ENCODE measurements at places on chromosomes 3 and 15. TPM values are rescaled to one million over a fixed set of nuclear protein-coding genes. Genes with fewer than 3 reads are reported as not detected.
A peak's percentile ranks its signal among the peaks of the same experiment; 100 is the strongest.

DNA sequence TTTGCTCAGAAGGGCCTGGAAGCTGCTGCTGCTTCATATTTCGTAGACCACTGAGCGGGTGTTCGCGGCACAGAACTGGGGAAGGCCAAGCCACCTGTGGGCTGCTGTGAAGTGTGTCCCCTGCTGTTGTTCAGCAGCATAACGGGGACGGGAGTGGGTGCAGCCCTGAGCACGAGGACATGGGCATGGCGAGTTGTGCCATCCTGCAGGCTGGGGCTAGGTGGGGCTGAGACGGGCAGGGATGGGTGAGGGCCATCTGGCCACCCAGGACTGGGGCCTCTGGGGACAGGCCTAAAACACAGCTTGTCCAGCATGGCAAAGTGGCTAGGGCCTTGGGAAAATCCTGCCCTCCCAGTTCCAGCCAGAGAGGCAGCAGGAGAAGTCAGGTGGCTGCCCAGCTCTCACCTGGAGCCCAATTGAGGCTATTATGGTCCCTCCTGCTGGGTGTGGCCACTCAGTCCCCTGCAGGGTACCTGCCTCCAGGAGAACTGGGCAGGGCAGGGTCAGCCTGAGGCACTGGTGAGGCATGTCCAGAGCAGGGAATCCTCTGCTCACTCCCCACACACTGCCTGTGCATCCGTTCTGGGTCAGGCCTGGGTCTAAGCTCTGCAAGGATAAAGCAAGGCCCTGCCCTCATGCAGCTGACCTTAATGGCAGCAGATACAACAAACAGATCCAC, 29.5 kb downstream of the CFAP100 start:
- no peaks in the 10 kb centered on the region for H3K36me3 ChIP-seq
- H3K4me1 ChIP-seq = no peaks in the 10 kb centered on the region
- no peak overlapping the region for H3K27ac ChIP-seq
- no peak for DNase-seq

- peaks cover 2% of the 10 kb centered on the region for H3K4me1 ChIP-seq
- H3K27ac ChIP-seq = no peak overlapping the region
- H3K27me3 ChIP-seq = no peaks in the 10 kb centered on the region
- H3K36me3 ChIP-seq = no peaks in the 10 kb centered on the region
Measured at GRCh38 chr3:38095669-38096483, 41.1 kb downstream of the ACAA1 start.

GRCh38 chr15:29968099-29968894, 114.5 kb upstream of the GOLGA8J start:
- peaks cover 26% of the 10 kb centered on the region for H3K27me3 ChIP-seq
- H3K4me1 ChIP-seq = no peaks in the 10 kb centered on the region
- peak; percentile 82 for DNase-seq
- H3K4me3 ChIP-seq = peak overlapping the region; percentile 80
- no peak overlapping the region for H3K27ac ChIP-seq

- H3K27me3 ChIP-seq = no peaks in the 10 kb centered on the region
Measured at GRCh38 chr3:81621277-81621676, 140.2 kb downstream of the GBE1 start.

GRCh38 chr3:171875923-171876412, 32.8 kb downstream of the TMEM212 start:
- DNase-seq = no peak
- peaks cover 2% of the 10 kb centered on the region for H3K27me3 ChIP-seq
- no peaks in the 10 kb centered on the region for H3K36me3 ChIP-seq
- H3K4me3 ChIP-seq = no peak overlapping the region
- H3K4me1 ChIP-seq = no peaks in the 10 kb centered on the region
- no peak overlapping the region for H3K27ac ChIP-seq

DNA sequence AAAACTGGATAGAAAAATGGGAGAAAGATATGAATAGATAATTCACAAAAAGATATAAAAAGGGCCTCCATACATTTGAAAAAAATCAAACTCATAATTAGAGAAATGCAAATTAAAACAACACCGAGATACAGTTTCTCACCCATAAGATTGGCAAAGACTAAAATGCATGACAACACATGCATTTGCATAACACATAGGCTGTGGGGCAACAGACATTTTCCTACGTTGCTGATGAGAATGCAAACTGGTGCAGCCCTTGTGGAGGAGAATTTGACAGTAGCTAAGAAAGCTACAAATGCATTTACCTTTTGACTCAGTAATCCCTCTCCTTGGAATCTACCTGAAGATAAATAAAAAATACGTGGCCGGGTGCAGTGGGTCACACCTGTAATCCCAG, 11.4 kb upstream of the CAND2 start:
- peaks cover 3% of the 10 kb centered on the region for H3K4me1 ChIP-seq
- peak; percentile 22 for DNase-seq
- H3K36me3 ChIP-seq = no peaks in the 10 kb centered on the region
- H3K27ac ChIP-seq = no peak overlapping the region
- no peak overlapping the region for H3K4me3 ChIP-seq

- H3K4me1 ChIP-seq = no peaks in the 10 kb centered on the region
- no peaks in the 10 kb centered on the region for H3K36me3 ChIP-seq
- DNase-seq = no peak
- H3K27me3 ChIP-seq = no peaks in the 10 kb centered on the region
- H3K4me3 ChIP-seq = no peak overlapping the region
Measured at GRCh38 chr3:171309906-171310359, 150.3 kb downstream of the TNIK start.

Gene GOLGA6D
- 0.21 TPM for total RNA-seq

Gene LTF
- 0.18 TPM for total RNA-seq

Gene CX3CR1
- not detected for total RNA-seq

DNA sequence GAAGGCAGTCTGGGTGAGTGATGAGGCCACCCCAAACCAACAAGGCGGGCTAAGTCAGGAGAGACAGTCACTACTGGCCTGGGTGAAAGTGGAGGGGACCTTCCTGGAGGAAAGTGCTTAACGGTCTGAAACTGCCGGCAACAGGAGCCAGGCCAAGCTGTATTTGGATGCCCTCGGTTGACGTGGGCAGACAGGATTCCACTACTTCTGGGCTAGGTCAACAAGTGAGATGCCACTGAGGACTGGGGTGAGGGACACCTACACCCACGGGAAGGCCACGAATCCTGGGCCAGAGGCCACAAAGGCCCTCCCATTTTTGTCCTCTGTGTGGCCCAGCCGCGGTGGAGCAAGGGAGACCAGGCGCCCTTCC, 12.3 kb downstream of the SPTBN5 start:
- H3K4me1 ChIP-seq = no peaks in the 10 kb centered on the region
- H3K36me3 ChIP-seq = no peaks in the 10 kb centered on the region
- peaks cover 39% of the 10 kb centered on the region for H3K27me3 ChIP-seq
- DNase-seq = no peak
- H3K27ac ChIP-seq = no peak overlapping the region

DNA sequence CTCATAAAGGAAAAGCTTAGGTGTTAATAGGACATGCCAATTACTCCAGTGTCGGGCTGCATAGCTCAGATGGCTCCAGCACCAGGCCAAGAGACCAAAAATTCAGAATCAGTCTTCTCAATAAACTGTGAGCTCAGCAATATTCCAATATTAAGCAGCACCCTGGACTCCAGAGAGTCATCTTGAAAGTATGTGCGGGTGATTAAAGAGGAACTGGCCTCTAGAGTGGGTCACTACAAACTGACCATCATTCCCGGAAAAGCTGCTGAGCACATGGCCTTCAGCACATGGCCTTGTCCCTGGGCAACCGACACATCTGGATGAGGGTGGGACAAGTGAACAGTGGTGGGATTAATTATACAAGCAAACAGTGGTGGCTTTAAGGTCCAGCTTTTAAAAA, 59.0 kb downstream of the MAGI1 start:
- no peaks in the 10 kb centered on the region for H3K27me3 ChIP-seq
- no peaks in the 10 kb centered on the region for H3K4me1 ChIP-seq
- H3K36me3 ChIP-seq = no peaks in the 10 kb centered on the region
- DNase-seq = no peak
- no peak overlapping the region for H3K27ac ChIP-seq

Gene FBXL22
- total RNA-seq = 0.75 TPM

GRCh38 chr15:43241100-43241499, 20.3 kb upstream of the EPB42 start:
- H3K27ac ChIP-seq = no peak overlapping the region
- no peaks in the 10 kb centered on the region for H3K36me3 ChIP-seq
- no peak for DNase-seq
- H3K4me1 ChIP-seq = no peaks in the 10 kb centered on the region
- peaks cover 10% of the 10 kb centered on the region for H3K27me3 ChIP-seq

Gene IGSF10
- 0.19 TPM for total RNA-seq

GRCh38 chr3:171157286-171157685, 130.8 kb upstream of the SLC2A2 start:
- H3K36me3 ChIP-seq = no peaks in the 10 kb centered on the region
- peak overlapping the region; percentile 59 for H3K27ac ChIP-seq
- no peak overlapping the region for H3K4me3 ChIP-seq
- no peaks in the 10 kb centered on the region for H3K27me3 ChIP-seq

Gene CCDC13
- 0.64 TPM for total RNA-seq

GRCh38 chr3:354432-354831, 157.9 kb downstream of the CHL1 start:
- H3K4me3 ChIP-seq = no peak overlapping the region
- H3K27ac ChIP-seq = no peak overlapping the region
- H3K36me3 ChIP-seq = no peaks in the 10 kb centered on the region

Gene LRRC31
- total RNA-seq = not detected

GRCh38 chr3:42873221-42873982, 2.3 kb downstream of the CYP8B1 start:
- no peak for DNase-seq
- H3K4me3 ChIP-seq = no peak overlapping the region
- no peak overlapping the region for H3K27ac ChIP-seq
- H3K36me3 ChIP-seq = no peaks in the 10 kb centered on the region
- no peaks in the 10 kb centered on the region for H3K27me3 ChIP-seq
- no peaks in the 10 kb centered on the region for H3K4me1 ChIP-seq

DNA sequence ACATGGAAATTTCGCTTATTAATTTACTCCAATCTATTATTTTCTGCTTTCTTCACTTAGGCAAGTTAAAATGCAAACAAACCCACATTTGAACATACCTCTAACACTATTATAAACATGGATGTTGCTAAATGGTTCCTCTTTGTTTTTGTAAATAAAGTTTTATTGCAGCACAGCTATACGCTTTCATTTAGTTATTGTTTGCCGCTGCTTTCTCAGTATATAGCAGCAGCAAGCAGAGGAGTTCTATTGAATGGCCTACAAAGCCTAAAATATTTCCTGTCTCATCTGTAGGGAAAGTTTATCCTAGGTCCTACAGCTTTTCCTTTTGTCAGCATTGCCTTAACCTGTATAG, 7.9 kb upstream of the CHD2 start:
- H3K27ac ChIP-seq = no peak overlapping the region
- H3K27me3 ChIP-seq = no peaks in the 10 kb centered on the region
- no peaks in the 10 kb centered on the region for H3K4me1 ChIP-seq
- peaks cover 97% of the 10 kb centered on the region for H3K36me3 ChIP-seq

- peaks cover 3% of the 10 kb centered on the region for H3K4me1 ChIP-seq
- H3K36me3 ChIP-seq = no peaks in the 10 kb centered on the region
- no peak overlapping the region for H3K4me3 ChIP-seq
- DNase-seq = peak; percentile 60
- H3K27me3 ChIP-seq = no peaks in the 10 kb centered on the region
Measured at GRCh38 chr3:183122257-183122932, 23.1 kb upstream of the MCCC1 start.

- H3K27ac ChIP-seq = no peak overlapping the region
- H3K4me1 ChIP-seq = no peaks in the 10 kb centered on the region
- H3K36me3 ChIP-seq = no peaks in the 10 kb centered on the region
- no peaks in the 10 kb centered on the region for H3K27me3 ChIP-seq
Measured at GRCh38 chr3:120171134-120171873, 77.1 kb upstream of the GSK3B start.

DNA sequence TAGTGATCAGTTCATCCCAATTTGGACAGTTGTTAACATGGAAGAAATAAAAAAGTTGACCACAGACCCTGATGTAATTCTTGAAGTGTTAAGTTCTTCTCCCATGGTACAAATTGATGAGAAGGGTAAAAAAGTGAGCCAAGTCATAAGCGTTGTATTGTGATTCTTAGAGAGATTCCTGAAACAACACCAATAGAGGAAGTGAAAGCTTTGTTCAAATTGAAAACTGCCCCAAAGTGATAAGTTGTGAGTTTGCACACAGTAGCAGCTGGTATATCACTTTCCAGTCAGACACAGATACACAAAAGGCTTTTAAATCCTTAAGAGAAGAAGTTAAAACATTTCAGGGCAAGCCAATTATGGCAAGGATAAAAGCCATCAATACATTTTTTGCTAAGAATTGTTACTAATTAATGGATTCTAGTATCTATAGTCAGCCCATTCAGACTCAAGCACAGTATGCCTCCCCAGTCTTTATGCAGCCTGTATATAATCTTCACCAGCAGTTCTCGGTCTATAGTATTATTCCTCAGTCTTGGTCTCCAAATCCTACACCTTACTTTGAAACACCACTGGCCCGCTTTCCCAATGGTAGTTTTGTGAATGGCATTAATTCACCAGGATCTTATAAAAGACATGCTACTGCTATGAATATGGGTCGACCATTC, 38.2 kb downstream of the CDIN1 start:
- H3K4me1 ChIP-seq = no peaks in the 10 kb centered on the region
- no peak overlapping the region for H3K4me3 ChIP-seq
- DNase-seq = no peak
- H3K36me3 ChIP-seq = no peaks in the 10 kb centered on the region
- no peak overlapping the region for H3K27ac ChIP-seq

Gene MAGI1
- 45.1 TPM for total RNA-seq

DNA sequence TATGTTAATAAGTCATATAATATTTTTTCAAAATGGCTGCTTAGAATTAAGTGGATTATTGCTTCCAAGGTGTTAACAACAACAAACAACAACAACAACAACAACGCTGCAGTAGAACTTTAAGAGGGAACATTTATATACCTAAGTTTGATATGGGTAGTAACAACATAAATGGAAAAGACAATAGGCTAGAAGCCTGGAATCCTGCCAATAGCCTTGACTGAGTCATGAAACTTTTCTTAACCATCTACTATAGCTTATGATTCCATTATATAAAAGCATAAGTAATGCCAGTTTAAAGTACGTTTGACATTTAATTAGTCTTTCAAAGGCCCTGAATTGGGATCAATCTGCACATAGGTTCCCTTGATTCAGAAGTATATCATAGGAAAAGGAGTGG, 31.2 kb downstream of the SATB1 start:
- no peak overlapping the region for H3K27ac ChIP-seq
- no peaks in the 10 kb centered on the region for H3K4me1 ChIP-seq
- DNase-seq = no peak
- no peaks in the 10 kb centered on the region for H3K27me3 ChIP-seq
- H3K4me3 ChIP-seq = no peak overlapping the region

Gene FEZF2
- not detected for total RNA-seq

DNA sequence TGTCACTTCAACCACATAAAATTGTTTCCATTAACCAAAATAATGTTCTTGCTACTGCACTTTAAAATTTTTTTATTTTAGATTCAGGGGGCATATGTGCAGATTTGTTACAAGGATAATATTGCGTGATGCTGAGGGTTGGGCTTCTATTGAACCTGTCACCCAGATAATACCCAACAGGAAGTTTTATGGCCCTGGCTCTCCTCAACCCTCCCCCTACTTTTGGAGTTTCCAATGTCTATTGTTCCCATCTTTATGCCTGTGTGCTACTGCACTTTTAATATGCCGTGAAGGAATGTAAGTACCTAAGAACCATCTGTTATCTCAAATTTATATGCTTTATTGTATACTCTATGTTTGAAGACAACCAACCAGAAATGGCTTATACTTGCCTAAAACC, 42.0 kb upstream of the IMPG2 start:
- H3K4me1 ChIP-seq = no peaks in the 10 kb centered on the region
- H3K27me3 ChIP-seq = no peaks in the 10 kb centered on the region
- no peak overlapping the region for H3K27ac ChIP-seq
- H3K4me3 ChIP-seq = no peak overlapping the region
- DNase-seq = no peak

All from endodermal cell (in vitro differentiated cells).